ENCODE measurements at places on chromosomes 5 and 9.

- DNase-seq = no peak
Measured at GRCh38 chr9:71524996-71525580, 243.2 kb downstream of the CEMIP2 start.

DNA sequence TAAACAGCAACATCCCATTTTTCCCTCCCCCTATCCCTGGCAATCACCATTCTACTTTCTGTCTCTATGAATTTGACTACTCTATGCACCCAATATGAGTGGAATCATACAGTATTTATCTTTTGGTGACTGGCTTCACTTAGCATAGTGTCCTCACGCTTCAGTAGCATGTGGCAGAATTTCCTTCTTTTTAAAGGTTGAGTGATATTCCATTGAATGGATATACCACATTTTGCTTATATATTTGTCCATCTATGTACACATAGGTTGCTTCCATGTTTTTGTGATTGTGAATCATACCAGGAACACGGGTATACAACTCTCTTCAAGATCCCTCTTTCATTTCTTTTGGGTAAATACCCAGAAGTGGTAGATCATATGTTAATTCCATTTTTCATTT is 69.9 kb downstream of the CERT1 start:
- DNase-seq = no peak

DNA sequence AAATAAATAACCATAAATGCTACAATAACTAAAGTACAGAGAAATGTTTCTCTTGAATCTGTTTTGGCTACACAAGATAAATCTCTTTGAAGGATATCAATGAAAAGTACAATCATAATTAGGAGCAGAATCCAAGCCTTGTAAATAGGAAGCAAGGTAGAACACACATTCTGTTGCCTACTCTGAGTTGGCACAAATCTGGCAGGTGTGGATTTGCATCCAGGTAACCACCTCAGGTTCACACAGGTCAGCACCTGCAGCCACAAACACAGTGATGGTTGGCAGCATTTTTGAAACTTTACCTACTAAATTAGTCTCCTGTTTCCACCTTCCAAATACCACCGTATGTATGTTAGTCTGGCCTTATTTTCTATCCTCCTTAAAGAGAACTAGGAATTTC is 105.3 kb upstream of the PIK3R1 start:
- DNase-seq = no peak

DNA sequence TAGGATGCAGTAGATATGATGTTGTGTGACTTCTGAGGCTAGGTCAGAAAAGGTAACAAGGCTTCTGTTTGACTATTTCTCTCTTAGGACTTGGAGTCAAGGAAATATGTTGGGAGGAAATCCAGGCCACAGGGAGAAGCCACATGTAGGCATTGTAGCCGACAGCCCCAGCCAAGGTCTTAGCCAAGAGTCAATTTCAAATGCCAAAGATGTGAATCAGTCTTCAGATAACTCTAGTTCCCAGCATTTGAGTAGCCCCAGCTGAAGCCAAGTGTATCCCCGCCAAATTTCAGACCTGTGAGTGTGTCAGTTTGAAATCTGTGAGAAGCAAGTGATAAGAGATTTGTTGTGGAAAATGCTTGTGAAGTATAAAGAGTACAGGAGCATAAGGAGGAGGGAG is 38.1 kb upstream of the ISL1 start:
- DNase-seq = peak; percentile 6

DNA sequence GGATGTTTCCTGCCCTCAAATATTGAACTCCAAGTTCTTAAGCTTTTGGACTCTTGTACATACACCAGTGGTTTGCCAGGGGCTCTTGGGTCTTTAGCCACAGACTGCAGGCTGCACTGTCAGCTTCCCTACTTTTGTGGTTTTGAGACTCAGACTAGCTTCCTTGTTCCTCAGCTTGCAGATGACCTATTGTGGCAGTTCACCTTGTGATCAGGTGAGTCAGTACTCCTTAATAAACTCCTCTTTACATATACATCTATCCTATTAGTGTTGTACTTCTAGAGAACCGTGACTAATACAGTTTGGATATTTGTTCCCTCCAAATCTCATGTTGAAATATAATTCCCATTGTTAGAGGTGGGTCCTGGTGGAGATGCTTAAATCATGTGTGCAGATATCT is 681.9 kb upstream of the ARRDC3 start:
- DNase-seq = no peak

GRCh38 chr5:74109344-74109743 is 483.3 kb downstream of the ARHGEF28 start:
- DNase-seq = no peak

GRCh38 chr5:21397693-21398092 is 1409.7 kb upstream of the CDH18 start:
- no peak for DNase-seq

- DNase-seq = no peak
Measured at GRCh38 chr5:171272996-171273970, 35.8 kb upstream of the TLX3 start.

DNA sequence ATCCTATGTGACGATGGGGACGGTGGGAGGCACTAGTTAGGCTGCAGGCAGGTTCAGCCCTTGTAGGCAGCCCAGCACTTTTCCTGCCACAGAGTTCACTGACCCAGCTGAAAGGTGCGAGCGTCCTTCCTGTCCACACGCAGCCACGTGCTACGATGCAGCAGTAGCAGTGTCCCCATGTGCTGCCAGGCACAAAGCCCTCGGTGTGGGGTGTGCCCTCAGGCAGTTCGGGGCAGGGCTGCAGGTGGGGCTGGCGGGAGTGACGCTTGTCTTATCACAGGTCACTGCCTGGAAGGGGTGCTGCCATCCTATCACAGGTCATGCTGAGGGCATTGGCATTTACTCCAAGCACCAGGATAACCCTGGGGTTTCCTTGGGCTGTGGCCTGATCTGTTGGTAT is 46.8 kb upstream of the CLPTM1L start:
- no peak for DNase-seq

- DNase-seq = no peak
Measured at GRCh38 chr9:123373946-123374345, 17.9 kb downstream of the CRB2 start.

DNA sequence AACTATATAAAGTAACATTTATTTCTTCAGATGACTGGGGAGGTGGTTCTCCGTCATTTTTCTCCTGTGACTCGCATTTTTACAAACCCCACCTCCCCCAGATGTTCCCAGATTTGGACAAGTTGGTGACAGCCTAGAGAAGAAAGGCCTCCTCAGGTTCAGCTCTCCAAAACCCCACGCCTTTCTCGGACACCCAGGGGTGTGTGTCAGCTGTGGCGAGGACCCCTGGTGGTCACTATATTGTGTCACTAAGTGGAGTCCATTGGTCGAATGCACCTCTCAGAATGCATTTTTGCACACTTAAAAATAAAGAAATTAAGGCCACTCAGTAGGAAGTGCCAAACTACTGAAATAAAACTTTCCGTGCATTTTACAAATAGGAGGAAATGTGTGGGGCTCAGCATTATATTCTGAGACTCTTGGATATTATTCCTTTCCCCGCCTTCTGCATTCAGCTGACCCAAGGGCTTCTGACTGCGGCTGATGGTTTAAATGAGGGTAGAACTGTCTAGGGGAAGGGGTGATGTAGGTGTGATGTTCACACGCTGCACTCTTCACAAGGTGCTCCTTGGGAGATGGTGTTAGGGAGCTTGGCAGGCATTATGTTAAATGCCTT is 47.6 kb downstream of the ACO1 start:
- DNase-seq = peak; percentile 32

- no peak for DNase-seq
Measured at GRCh38 chr5:136998854-136999357, 500.2 kb downstream of the SPOCK1 start.

GRCh38 chr5:145110834-145111233 is 724.3 kb downstream of the PRELID2 start:
- DNase-seq = no peak

- DNase-seq = no peak
Measured at GRCh38 chr9:272251-273213, 57.9 kb downstream of the DOCK8 start.

DNA sequence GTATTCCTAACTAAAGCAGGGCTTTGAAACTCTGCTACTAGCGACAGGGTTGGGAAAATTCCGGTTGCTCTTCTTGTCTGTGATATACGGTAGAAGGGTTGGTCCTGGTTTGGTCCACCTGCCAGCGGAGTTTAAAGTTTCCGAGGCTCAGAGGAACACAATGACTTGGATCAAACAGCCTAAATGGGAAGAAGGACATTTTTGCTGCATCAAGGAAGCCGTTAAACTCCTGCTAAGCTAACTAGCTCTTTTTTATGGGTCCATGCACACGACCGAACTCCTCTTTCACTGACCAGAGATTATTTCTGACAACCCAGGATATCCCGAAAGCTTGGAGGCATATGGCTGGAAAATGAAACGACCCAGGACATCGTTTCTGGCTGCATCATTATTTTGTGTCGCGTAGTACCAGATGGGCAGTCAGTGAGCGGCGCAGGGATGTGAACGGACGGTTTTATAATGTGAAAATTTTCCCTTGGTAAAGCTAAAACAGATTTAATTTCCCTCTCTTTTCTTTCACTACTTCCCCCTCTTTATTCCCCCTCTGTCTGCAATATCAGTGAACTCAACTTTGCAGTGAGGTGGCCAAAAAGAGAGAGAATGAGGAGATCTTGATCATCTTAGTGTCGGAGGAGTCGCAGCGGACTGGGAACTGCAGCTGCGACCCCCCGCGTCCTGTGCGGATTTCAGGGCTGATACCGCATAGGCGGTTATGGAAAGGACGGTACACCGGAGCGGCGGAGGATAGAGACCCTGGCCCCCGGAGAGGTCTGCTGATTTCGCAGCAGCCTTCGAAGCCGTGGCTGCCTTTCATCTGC is at the start of gene LURAP1L:
Gene LURAP1L (plus strand): TSS at position 160 of the 818 bp plus-strand sequence. CDS start 696 bp downstream, outside the sequence.
- DNase-seq = peak; percentile 75

GRCh38 chr5:143153332-143154119 is 250.0 kb downstream of the NR3C1 start:
- DNase-seq = peak; percentile 90

GRCh38 chr9:124040935-124041816 is 29.6 kb downstream of the LHX2 start:
- DNase-seq = no peak

GRCh38 chr5:90866915-90867731 is 308.5 kb downstream of the ADGRV1 start:
- DNase-seq = peak; percentile 47

- no peak for DNase-seq
Measured at GRCh38 chr5:93101661-93102060, 479.4 kb downstream of the NR2F1-AS1 start.

- no peak for DNase-seq
Measured at GRCh38 chr5:58640011-58640410, 57.1 kb downstream of the RAB3C start.

GRCh38 chr5:67873935-67874334 is 341.6 kb upstream of the PIK3R1 start:
- no peak for DNase-seq

GRCh38 chr5:1930501-1930879 is 47.8 kb upstream of the IRX4 start:
- no peak for DNase-seq

- peak; percentile 49 for DNase-seq
Measured at GRCh38 chr9:134607971-134608370, 33.6 kb upstream of the COL5A1 start.

DNA sequence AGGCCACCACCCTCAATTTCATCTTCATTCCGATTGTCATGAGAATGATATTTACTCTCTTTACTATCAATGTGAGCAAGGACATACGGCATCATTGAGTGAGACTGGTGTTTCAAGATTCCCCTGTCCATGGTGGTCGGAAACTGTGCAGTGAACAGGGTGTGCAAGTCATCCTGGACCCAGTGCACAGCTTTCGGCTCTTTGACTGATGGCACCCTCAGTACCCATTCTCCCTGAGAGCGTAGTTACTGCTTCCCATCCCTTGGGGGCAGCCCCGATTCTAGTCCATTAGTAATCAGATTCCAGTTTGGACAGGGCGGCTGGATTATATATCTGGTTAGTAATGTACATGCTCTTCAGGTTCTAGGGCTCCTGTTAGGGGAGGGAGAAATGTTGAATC is 61.7 kb upstream of the SUB1 start:
- no peak for DNase-seq

GRCh38 chr5:178667101-178667500 is 40.3 kb upstream of the CLK4 start:
- DNase-seq = no peak

DNA sequence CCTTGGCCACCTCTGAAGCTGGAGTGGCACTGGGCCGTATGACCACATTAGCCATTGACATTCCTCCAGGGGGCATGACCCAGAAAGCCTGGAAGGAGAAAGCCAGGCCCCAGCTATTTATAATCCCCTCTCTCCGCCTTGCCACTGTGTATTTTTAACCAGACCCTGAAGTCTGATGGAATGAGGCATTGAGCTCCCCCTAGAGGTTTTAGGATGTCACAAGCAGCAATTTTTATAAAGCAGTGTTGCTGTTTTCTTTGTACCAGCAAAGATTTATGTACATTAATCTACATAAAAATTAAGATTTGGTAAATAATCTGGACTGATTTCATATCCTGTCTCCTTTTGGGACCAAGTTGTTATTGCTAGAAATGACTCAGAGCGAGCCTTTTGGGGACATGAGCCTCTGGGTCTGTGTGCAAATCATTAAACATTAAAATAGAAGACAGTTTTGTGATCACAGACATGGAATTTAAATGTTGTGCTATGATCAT is 127.1 kb downstream of the TRIO start:
- DNase-seq = peak; percentile 54

- DNase-seq = no peak
Measured at GRCh38 chr5:66436721-66437120, 159.5 kb upstream of the MAST4 start.

DNA sequence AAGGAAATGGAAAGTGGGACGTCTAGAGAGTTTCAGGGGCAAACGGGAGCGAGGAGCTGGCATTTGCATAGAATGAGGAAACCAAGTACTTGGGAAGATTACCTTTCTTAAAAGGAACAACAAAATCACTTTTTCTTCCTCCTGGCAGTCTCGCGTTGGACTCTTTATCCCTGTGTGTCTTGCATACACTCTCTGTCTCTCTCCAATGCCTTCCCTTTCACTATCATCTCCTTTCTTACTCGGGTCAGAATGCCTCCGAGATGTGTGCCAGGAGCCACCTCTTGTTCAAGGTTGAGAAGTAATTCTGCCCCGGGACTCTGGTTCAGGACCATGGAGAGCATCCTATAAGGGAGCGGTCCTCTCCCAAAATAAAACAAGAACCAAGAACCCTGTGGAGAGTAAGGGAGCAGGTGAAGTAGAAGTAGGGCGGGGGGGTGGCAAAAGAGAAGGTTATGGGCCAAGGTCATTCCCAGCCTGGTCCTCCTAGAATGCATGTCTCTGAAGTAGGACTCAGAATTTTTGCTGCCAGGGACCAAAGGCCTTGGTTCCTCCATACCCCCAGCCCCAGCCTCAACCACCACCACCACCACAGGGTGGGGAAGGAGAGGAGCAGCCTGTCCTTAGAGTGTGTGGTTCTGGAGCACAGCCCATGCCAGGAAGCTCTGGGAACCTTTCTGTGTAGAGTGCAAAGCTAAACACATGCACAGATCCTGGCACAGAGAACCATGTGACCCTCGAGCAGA is 72.1 kb upstream of the ARAP3 start:
- DNase-seq = no peak

- DNase-seq = no peak
Measured at GRCh38 chr9:121371495-121372061, 1.5 kb upstream of the STOM start.

- DNase-seq = peak; percentile 21
Measured at GRCh38 chr5:68962757-68963484, 130.9 kb upstream of the SLC30A5 start.

Measured in astrocyte (in vitro differentiated cells and primary cell).